ENCODE measurements at places on chromosomes 2 and 18. TPM values are rescaled to one million over a fixed set of nuclear protein-coding genes. Genes with fewer than 3 reads are reported as not detected.

GRCh38 chr2:172090044-172090961, 5.0 kb downstream of the DLX1 start:
- H3K27ac ChIP-seq, result no peak overlapping the region
- peaks cover 90% of the 10 kb centered on the region for H3K27me3 ChIP-seq
- H3K36me3 ChIP-seq, result no peaks in the 10 kb centered on the region

- DNase-seq, result no peak
- no peaks in the 10 kb centered on the region for H3K36me3 ChIP-seq
- no peak overlapping the region for H3K27ac ChIP-seq
- no peaks in the 10 kb centered on the region for H3K27me3 ChIP-seq
These were observed 21.5 kb upstream of the ANXA4 start for GRCh38 chr2:69720404-69720803.

The CHRND gene
- not detected for total RNA-seq

The CDK5R2 gene
- not detected for total RNA-seq

The RANBP2 gene
- total RNA-seq, result 47.4 TPM

GRCh38 chr2:240433973-240434727, 1.3 kb upstream of the GPC1 start:
- H3K36me3 ChIP-seq, result no peaks in the 10 kb centered on the region
- peak; percentile 51 for DNase-seq
- H3K27ac ChIP-seq, result no peak overlapping the region
- H3K4me1 ChIP-seq, result peaks cover 8% of the 10 kb centered on the region
- H3K27me3 ChIP-seq, result peaks cover 20% of the 10 kb centered on the region

The COL5A2 gene
- total RNA-seq, result 4.7 TPM

GRCh38 chr2:46674488-46674887, 195.1 kb downstream of the TMEM247 start:
- no peaks in the 10 kb centered on the region for H3K4me1 ChIP-seq
- H3K4me3 ChIP-seq, result no peak overlapping the region
- peaks cover 2% of the 10 kb centered on the region for H3K36me3 ChIP-seq
- H3K27me3 ChIP-seq, result peaks cover 8% of the 10 kb centered on the region
- no peak overlapping the region for H3K27ac ChIP-seq

- H3K27me3 ChIP-seq, result no peaks in the 10 kb centered on the region
- H3K4me1 ChIP-seq, result no peaks in the 10 kb centered on the region
- no peak for DNase-seq
- H3K4me3 ChIP-seq, result no peak overlapping the region
- H3K36me3 ChIP-seq, result no peaks in the 10 kb centered on the region
These were observed 113.2 kb upstream of the CHST9 start for GRCh38 chr18:27298214-27298804.

The IL36RN gene
- total RNA-seq, result not detected

DNA sequence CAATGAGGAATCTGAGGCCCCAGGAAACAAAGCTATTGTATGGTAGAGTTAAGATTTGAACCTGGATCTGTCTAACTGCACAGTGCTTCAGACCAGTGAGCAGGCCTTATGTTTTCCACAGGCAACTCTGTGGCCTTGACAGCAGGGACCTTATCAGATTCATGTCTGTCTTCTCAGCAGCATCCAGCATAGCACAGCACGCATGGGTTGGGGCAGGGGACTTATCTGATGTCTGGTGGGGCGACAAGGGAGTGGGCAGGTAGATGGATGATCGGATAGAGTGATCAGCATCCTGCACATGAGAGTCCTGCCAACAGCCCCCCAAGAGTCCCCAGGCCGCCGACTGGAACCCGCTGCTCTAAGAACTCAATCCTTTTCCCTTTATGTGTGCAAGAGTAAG, 28.7 kb upstream of the KCNF1 start:
- DNase-seq, result no peak
- peaks cover 2% of the 10 kb centered on the region for H3K27me3 ChIP-seq
- H3K4me1 ChIP-seq, result no peaks in the 10 kb centered on the region
- H3K27ac ChIP-seq, result no peak overlapping the region
- no peaks in the 10 kb centered on the region for H3K36me3 ChIP-seq

- no peaks in the 10 kb centered on the region for H3K36me3 ChIP-seq
- no peak overlapping the region for H3K4me3 ChIP-seq
- no peaks in the 10 kb centered on the region for H3K27me3 ChIP-seq
- no peak overlapping the region for H3K27ac ChIP-seq
- DNase-seq, result peak; percentile 8
- H3K4me1 ChIP-seq, result no peaks in the 10 kb centered on the region
These were observed 79.4 kb downstream of the KCTD1 start for GRCh38 chr18:26468931-26469340.

- peaks cover 61% of the 10 kb centered on the region for H3K4me1 ChIP-seq
- H3K27me3 ChIP-seq, result no peaks in the 10 kb centered on the region
- no peak for DNase-seq
These were observed 1.7 kb downstream of the HNRNPLL start for GRCh38 chr2:38600921-38601455.

Measured in activated naive CD4-positive, alpha-beta T cell treated with anti-CD3 and anti-CD28 coated beads for 36 hours (primary cell).